Hindlimb muscle (tissue), 1 donor: ENCODE measurements at places on chromosomes 12 and 14. TPM values are rescaled to one million over a fixed set of nuclear protein-coding genes. Genes with fewer than 3 reads are reported as not detected.

Gene CD163
- polyA plus RNA-seq = 25.1 TPM

Gene VDR
- 0.75 TPM for polyA plus RNA-seq

Gene RNF34
- 27.6 TPM for polyA plus RNA-seq

Gene PPM1H
- polyA plus RNA-seq = 3.7 TPM

Gene MYRFL
- 0.22 TPM for polyA plus RNA-seq

Gene NAV3
- polyA plus RNA-seq = 22.2 TPM

Gene SLC25A21
- 1.5 TPM for polyA plus RNA-seq
